ENCODE measurements at places on chromosomes 16 and 17.

- DNase-seq, result no peak
These were observed 63.8 kb downstream of the SYCE1L start for GRCh38 chr16:77262971-77263370.

DNA sequence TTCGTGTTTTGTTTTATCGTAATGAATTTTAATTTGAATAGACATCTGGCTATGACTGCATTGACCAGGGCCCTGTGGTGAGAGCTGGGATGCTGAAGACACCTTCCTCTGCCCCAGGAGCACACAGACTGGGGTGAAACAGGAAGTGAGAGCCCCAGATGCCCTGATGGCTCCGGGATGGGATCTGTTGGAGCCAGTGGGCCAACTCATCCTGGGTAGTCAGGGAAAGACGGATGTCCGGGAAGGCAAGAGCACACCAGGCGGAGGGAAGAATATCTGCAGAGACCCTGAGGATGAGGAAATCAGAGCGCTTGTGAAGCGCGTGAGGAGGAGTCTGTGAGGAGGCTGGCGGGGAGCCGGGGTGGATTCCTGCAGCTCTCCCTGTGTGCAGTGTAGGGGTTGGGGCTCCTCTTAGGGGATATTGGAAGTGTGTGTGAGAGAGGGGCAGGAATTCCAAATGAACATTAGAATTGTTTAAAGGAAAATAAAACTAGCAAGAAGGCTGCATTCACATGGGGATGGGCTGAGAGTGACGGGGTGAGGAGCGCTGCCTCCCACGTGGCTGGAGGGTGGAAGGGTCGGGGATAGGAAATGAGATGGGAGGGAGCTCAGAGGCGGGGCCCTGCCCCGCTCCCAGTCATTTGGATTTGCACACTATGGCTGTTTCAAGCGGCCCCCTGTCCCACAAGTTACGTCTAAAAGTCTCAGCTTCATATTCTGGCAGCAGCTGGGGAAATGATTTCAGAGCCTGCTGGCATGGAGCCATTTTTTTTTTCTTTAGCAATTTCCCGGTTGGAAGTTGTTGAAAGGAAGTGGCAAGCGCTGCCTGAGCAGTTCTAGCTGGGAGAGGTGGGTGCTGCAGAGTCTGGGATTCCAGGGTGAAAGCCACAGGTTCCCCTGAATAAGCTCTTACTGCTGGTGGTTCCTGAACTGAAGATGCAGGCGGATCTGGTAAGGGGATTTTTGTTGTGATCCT is 71.2 kb upstream of the LGALS9 start:
- DNase-seq, result peak; percentile 62

DNA sequence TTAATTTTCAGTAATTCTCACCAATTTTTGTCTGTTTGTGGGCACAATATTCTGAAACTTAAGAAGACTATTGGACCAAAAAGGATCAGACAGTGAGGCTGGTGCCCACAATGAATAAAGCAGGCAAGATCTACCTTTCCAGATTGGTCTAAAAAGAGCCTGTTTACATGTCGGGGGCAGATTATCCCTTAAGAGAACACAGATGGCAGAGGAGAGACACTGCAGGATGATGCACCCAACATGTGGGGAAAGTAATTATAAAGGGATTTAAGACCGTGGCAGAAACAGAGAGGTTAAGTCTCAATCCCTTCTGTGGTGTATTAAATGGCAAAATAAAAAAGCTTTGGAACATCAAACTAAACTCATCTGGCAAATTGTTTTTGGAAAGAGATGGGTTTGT is 331.8 kb upstream of the CDH11 start:
- no peak for DNase-seq

DNA sequence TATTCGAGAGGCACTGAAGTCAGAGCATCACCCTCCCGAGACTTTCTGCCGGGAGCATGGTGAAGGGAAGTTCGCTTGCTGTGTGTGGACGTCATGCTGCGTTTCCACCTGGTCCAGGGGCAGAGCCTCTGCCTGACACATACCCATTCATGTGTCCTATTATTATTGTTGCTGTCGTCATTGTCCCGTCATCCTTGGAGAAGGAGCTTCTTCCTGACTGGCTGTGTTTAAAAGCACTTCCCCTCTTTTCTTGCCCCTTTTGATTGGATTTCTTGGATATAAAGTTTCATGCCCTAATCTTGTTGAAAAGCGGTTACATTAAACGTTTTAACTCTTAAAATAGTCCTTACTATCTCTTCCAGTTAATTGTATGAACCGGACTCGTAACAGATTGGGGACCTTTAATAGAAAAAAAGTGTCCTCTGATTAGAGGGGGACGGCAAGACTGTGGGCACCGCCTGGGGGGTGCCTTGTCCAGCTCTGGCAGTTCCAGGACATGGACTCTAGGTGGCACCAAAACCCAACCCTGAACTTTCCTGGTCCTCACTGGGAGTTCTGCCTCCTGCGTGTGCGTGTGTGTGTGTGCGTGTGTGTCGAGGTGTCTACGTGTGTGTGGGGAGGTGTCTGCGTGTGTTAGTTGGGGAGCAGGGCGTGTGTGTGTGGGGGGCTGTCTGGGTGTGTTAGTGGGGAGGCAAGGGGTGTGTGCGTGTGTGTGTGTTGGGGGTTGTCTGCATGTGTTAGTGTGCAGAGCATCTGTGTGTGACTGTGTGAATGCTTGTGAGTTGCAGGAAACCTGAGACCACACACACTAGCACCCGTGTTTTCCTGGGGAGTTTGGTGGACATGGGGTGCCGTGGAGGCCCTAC is 133.3 kb upstream of the CIBAR2 start:
- DNase-seq, result peak; percentile 44

DNA sequence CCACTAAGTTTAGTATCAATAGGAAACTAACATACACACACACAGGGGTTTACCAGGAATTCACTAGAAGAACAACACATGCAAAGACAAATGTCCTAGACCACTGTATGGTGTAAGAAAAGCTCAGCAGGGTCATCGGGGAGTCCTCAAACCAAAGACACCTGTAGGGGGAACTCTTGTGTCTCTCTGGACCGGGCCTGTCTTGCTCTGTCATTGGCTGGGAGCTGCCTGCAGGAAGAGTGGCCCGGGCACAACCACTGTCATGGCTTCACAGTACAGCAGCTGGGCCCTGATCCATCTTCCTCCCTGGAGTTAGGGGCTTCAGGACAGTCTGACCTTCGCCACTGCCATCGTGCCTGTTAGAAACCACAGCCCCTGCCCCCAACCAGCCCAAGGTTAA is 263.6 kb upstream of the DYNLRB2 start:
- no peak for DNase-seq

- DNase-seq, result peak; percentile 45
These were observed 79.2 kb downstream of the MYH11 start for GRCh38 chr16:15777533-15778203.

Measured in MV-4-11 (cell line).